Smooth muscle cell of the pulmonary artery (primary cell): ENCODE measurements at places on chromosomes 6 and 20. TPM values are rescaled to one million over a fixed set of nuclear protein-coding genes. Genes with fewer than 3 reads are reported as not detected.

RHAG gene
- not detected in 2 replicates for total RNA-seq

SLC26A8 gene
- under 0.01 and 0.07 TPM in 2 replicates for total RNA-seq

SLCO4A1 gene
- total RNA-seq, result 0.13 and 0.30 TPM in 2 replicates

NOX3 gene
- total RNA-seq, result not detected in 2 replicates

ECI2 gene
- total RNA-seq, result 83.2 and 96.7 TPM in 2 replicates

MUC21 gene
- total RNA-seq, result not detected in 2 replicates

PTPN1 gene
- total RNA-seq, result 24.2 and 28.1 TPM in 2 replicates

ETV7 gene
- total RNA-seq, result 0.59 and 0.79 TPM in 2 replicates

PAX1 gene
- total RNA-seq, result not detected in 2 replicates

ASIP gene
- total RNA-seq, result not detected in 2 replicates

FAM209B gene
- not detected in 2 replicates for total RNA-seq

GLP1R gene
- total RNA-seq, result not detected in 2 replicates

SEL1L2 gene
- total RNA-seq, result not detected in 2 replicates

SDCBP2 gene
- 1.8 and 2.1 TPM in 2 replicates for total RNA-seq

SNX21 gene
- 57.8 and 64.4 TPM in 2 replicates for total RNA-seq

ZBTB22 gene
- total RNA-seq, result 28.3 and 28.5 TPM in 2 replicates

ARFGEF3 gene
- 1.0 and 3.1 TPM in 2 replicates for total RNA-seq

OXT gene
- total RNA-seq, result not detected in 2 replicates
